Kidney capillary endothelial cell (primary cell): ENCODE measurements at places on chromosomes 3 and 15.

- peak; percentile 34 for DNase-seq
Observed at GRCh38 chr3:155352900-155353490, 59.5 kb upstream of the STRIT1 start.

DNA sequence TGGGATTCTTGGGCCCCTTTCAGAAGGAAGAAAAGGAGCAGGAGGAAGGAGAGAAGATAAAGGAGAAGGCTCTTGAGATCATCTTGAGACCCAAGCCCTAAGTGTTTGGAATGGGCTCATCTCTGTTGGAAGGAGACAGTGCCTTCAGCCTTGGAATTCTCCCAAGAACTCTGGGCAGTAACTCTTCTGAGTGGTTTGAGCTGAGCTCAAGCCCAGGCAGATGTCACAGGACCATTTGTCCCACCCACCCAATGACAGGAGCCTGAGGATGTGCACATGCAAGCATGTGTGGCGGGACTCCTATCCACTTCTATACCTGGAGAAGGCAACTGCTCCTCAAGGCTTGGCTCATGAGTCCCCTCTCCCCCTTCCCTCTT is 14.6 kb upstream of the TMEM40 start:
- DNase-seq = no peak

- DNase-seq = no peak
Observed at GRCh38 chr15:33872416-33873106, 95.7 kb upstream of the CHRM5 start.

GRCh38 chr3:129441782-129442181 is 1.8 kb downstream of the IFT122 start:
- no peak for DNase-seq

DNA sequence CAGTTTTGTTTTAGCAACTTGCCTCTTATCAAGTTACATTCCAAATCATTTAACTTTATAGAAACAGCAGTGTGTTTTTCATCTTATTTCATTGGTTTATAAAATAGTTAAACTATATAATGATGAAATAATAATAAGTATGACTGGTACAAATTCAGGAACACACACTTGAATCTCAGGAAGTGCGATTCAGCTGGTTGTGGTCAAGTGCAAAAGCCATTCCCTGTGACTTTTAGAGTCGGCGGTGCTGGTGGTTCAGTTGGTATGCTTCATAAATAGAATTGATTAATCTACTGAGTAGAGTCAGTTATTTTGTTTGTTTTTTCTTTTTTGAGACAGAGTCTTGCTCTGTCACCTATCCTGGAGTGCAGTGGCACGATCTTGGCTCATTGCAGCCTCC is 22.7 kb downstream of the SACM1L start:
- no peak for DNase-seq

DNA sequence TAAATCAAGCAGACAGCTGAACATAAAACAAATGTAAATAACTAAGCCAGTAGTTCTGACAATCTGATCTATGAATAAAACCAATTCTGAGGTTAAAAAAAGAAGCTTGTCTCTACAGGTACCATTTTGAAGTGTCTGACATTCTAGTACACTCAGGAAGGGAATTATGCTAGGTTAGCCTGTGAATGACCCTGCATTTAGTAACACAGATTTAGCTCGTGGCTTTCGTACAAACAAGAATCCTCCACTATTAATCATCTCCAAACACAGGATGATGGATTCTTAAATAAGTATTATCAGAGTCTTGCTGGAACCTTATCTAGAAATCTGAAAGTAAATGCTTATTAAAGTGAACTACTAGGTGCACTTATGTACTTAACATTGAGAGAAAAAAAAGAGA is 1120.1 kb downstream of the ROBO1 start:
- no peak for DNase-seq

- no peak for DNase-seq
Observed at GRCh38 chr3:132228923-132229322, 88.3 kb upstream of the ACP3 start.

- peak; percentile 63 for DNase-seq
Observed at GRCh38 chr3:119891944-119892721, 110.2 kb downstream of the NR1I2 start.

- DNase-seq = no peak
Observed at GRCh38 chr3:65412588-65412987, 626.1 kb downstream of the MAGI1 start.

DNA sequence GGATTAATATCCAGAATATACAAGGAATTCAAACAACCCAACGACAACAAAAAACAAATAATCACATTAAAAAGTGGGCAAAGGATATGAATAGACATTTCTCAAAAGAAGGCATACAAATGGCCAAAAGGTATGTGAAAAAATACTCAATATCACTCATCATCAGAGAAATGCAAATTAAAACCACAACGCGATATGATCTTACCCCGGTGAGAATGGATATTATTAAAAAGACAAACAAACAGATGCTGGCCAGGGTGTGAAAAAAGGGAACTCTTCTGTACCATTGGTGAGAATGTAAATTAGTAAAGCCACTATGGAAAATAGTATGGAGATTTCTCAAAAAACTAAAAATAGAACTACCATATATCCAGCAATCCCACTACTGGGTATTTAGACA is 43.5 kb upstream of the MEF2A start:
- no peak for DNase-seq

DNA sequence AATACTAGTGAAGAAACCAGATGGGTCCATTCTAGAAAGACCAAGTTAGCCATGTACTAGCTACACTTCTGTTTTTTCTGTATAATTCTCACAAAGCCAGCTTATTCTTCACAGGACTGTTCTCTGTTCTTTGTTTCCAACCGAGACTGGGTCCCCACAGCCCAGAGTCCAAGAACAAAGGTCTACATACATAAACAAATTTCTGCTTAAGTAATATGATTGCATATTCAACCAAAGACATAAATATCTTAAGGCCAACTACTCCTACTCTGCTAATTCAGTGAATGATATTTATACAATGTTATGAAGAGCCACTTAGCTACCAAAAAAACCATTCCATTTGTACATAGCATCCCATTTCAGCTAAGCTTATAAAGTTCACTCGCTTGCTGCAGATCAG is 299.8 kb upstream of the CCDC54 start:
- DNase-seq = no peak

GRCh38 chr3:43915546-43915945 is 224.8 kb downstream of the ABHD5 start:
- DNase-seq = no peak

- peak; percentile 26 for DNase-seq
Observed at GRCh38 chr3:119810018-119810435, 28.1 kb downstream of the NR1I2 start.

DNA sequence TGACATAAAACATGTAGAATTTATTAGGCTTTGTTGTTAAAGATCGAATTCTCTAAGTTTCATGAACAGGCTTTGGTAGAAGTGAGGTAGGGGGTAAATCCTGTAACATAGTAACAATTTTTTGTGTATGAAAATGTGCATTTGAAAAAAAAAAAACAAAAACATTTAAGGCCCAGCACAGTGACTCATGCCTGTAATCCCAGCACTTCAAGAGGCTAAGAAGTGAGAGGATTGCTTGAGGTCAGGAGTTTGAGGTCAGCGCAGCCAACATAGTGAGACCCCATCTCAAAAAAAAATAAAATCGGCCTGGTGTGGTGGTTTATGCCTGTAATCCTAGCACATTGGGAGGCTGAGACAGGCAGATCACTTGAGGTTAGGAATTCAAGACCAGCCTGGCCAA is 26.8 kb upstream of the PPP4R2 start:
- DNase-seq = no peak

DNA sequence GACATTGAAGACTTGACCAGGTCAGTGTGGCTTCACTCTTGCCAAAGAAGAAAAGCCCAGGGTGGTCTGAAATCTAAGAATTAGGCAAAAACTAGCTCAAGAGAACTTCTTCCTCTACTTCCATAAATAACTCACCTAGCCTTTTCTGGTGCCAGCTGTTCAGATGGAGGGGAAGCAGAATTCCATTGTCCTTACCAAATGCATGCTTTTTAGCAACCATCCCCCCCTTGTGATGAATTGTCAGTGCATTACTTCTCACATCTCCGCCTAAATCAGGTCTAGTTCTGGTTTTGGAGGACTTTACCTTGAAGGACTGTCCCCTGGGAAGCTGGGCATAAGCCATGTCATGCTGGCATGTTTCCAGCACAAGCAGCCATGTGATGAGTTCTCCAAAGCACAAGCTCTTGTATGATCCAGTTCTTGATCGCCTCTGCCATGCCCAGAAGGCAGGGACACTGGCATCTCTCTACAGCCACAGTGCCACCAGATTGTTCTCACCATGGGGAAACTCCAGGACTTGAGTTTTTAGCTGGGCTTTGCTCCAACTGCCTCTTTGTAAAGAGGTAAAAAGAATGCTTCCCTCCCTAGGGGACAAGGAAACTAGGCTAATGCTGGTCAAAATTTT is 96.4 kb upstream of the IL12A start:
- no peak for DNase-seq

DNA sequence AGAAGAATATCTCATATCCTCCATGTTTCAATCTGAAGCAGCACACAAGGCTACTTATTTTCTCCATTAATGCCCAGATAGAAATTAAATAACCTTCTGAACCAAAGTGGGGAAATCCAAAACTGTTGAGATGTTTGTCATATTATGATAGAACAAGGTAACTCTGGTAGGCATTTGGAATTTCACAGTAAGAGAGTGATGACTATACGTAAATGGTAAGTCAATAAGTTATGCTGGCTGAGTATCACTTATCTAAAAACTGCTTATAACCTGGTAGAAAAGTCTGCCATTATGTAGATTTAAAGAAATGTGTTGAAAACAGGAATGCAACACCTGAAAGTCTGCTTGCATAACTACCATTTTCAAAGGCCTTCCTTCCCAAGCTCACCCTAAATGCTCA is 17.2 kb upstream of the SLC12A8 start:
- DNase-seq = no peak

DNA sequence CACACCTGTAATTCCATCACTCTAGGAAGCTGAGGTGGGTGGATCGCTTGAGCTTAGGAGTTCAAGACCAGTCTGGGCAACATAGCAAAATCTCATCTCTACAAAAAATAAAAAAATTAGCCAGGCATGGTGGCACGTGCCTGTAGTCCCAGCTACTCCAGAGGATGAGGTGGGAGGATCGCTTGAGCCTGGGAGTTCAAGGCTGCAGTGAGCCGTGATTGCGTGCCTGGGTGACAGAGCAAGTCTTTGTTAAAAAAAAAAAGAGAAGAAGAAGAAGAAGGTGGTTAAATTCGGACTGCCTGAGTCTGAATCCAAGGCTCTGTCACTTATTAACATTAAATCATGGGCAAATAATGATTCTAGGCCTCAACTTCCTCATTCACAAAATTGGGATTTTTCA is 51.0 kb downstream of the EOMES start:
- no peak for DNase-seq

DNA sequence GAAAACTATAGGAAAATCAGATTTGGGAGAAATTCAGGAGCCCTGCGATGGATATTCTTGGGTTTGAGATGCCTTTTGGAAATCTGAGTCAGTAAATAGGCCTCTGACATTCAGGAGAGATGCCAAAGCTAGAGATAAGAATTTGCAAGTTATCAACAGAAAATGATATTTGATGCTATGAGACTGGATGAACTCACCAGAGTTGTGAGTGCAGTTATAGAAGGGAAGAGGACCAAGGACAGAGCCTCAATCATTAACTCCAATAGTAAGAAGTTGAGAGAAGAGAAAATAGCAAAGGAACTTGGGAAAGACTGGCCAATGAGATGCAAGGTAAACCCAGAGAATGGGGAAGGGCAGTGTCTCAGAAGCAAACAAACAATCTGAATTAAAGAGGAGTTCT is 7.9 kb upstream of the ANO10 start:
- no peak for DNase-seq

- DNase-seq = no peak
Observed at GRCh38 chr15:62591842-62592838, 427.1 kb upstream of the C2CD4B start.

DNA sequence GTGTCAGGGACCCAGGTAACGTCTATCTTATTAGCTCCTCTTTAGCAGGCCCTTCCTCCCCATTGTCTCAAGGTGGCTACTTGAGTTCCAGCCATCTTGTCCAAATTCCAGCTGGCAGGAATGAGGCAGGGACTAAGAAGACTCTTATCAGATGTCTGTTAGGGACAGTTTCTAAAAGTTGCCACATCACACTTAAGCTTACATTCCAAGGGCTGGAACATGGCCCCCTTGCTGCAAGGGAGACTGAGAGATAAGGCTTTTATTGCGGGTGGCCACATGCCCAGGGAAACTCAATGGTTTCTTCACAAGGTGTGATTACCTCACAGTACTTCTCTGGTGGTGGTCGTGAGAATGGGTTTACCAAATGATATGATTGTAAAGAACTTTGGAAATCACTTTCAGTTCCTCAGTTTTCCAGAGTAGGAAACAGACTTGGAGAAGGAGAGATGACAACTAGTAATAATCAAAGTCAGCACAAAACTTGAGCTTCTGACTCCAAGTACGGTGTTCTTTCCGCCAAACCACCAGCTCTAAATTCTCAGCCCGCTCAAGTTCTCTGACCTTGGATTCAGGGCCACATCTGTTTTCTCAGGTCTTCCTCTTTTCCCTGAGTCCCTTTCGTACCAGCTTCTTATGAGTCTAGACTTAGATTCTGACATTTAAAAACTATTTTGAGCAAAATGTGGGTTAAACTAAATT is 14.2 kb downstream of the PDIA5 start:
- DNase-seq = no peak

GRCh38 chr3:114406286-114406685 is 112.5 kb downstream of the TIGIT start:
- DNase-seq = no peak

DNA sequence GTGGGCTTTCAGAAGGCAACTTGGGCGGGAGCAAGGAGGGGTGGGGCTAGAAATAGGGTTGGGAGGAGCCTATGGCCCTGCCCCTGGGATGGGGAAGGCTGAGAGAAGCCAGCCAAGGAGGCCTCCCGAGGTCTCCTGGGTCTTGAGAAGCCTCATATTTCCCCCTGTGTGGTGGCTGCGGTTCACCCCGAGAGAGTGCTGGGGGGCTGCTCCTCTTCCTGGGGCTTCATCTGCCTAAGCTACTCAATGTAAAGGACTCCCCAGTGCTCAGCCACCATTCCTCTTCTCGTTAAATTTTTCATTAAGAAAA is 174.3 kb downstream of the SMAD6 start:
- no peak for DNase-seq

GRCh38 chr3:152629363-152630122 is 205.4 kb upstream of the P2RY1 start:
- no peak for DNase-seq

DNA sequence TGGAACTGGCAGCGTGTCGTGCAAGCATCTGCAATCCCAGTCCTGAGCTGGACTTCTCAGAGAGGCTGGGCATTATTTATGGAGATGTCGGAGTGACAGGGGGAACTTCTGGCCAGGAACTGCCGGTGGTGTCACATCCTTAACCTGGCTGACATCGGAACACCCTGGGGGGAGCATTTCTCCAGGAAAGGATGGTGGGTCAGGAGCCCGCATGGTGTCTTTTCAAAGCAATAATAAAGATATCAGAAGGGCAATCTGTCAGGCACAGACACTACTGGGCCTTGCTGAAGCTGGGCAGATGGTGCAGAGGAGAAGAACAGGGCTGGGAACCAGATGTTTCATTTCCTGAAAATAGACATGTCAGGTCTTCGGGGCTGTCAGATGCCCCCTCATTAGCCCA is 133.5 kb downstream of the WNT7A start:
- DNase-seq = peak; percentile 9

- no peak for DNase-seq
Observed at GRCh38 chr3:180319461-180319860, 282.5 kb upstream of the TTC14 start.

GRCh38 chr3:104916971-104917370 is 449.7 kb upstream of the ALCAM start:
- no peak for DNase-seq

GRCh38 chr3:153090973-153091372 is 71.1 kb upstream of the RAP2B start:
- no peak for DNase-seq

GRCh38 chr3:59049671-59050331 is at the start of gene CFAP20DC:
Gene CFAP20DC, minus strand, starts transcription at chr3:59050025. Its CDS starts 394 bp downstream, at chr3:59049631.
- peak; percentile 91 for DNase-seq
